Stomach (tissue), 19 donors: ENCODE measurements at places on chromosomes 5 and 9. TPM values are rescaled to one million over a fixed set of nuclear protein-coding genes. Genes with fewer than 3 reads are reported as not detected.

DNA sequence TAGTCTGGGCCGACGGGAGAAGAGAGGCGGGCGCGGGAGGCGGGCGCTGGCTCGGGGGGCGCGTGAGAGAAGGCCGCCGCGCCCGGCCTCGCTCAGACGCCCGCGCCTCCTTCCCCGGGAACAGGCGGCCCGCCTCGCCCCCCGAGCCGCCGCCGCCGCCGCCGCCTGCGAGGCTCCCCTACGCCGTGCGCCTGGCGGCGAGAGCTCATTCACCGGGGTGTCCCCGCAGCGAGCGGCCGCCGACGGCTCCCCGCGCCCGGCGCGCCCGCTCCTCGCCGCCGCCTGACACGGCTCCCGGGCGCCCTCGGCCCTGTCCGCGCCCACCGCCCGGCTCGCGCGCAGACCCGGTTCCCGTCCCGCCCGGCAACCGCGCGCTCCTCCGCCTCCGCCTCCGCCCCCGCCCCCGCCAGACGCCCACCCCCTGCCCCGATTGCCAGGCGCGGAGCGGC, at the start of gene GNAQ:
Gene GNAQ, minus strand, starts transcription at position 368 of the 449 bp plus-strand sequence. CDS start 576 bp downstream, outside the sequence.
- H3K4me1 ChIP-seq = peaks cover 66% of the 10 kb centered on the region
- peak within 1 kb of the TSS; percentile 85 for H3K4me3 ChIP-seq
- H3K36me3 ChIP-seq = no peaks in the 10 kb centered on the region
- H3K27me3 ChIP-seq = no peaks in the 10 kb centered on the region
- DNase-seq = no peak

DNA sequence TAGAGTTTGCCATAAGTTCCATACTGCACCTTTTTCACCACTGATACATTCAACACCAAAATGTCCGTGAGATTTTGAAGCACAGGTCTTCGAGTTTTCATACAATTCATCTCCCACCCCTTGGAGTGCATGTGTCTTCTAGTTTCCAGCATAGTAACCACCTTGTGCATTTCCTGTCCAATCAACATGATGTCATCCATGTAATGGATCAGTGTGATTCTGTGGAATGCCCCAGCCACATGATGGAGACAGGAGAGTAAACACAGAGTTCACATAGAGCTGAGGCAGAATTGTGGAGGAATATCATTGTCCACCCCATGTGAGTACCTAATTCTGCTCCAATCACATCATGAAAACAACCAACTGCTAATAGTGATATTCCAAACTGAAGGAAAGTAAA, 441.5 kb upstream of the CDH6 start:
- no peak for DNase-seq
- H3K4me3 ChIP-seq = no peak overlapping the region
- no peak overlapping the region for H3K27ac ChIP-seq
- H3K4me1 ChIP-seq = no peaks in the 10 kb centered on the region

GRCh38 chr5:151458314-151458713, 10.9 kb downstream of the SLC36A1 start:
- H3K4me3 ChIP-seq = no peak overlapping the region
- no peak for DNase-seq
- H3K36me3 ChIP-seq = peaks cover 4% of the 10 kb centered on the region
- H3K4me1 ChIP-seq = no peaks in the 10 kb centered on the region
- H3K27me3 ChIP-seq = no peaks in the 10 kb centered on the region

- no peak for DNase-seq
- H3K4me1 ChIP-seq = no peaks in the 10 kb centered on the region
- peaks cover 14% of the 10 kb centered on the region for H3K27me3 ChIP-seq
- H3K4me3 ChIP-seq = no peak overlapping the region
Observed at GRCh38 chr9:1087120-1087881, 37.1 kb downstream of the DMRT2 start.

WHRN gene
- 21.6 TPM for total RNA-seq

- peaks cover 45% of the 10 kb centered on the region for H3K4me1 ChIP-seq
- H3K4me3 ChIP-seq = no peak overlapping the region
- no peak overlapping the region for H3K27ac ChIP-seq
- no peak for DNase-seq
- no peaks in the 10 kb centered on the region for H3K36me3 ChIP-seq
- no peaks in the 10 kb centered on the region for H3K27me3 ChIP-seq
Observed at GRCh38 chr5:143328589-143329220, 74.8 kb downstream of the NR3C1 start.

GRCh38 chr5:176633598-176633997, 3.1 kb downstream of the EIF4E1B start:
- DNase-seq = no peak
- H3K36me3 ChIP-seq = no peaks in the 10 kb centered on the region
- no peak overlapping the region for H3K27ac ChIP-seq
- H3K4me1 ChIP-seq = peaks cover 22% of the 10 kb centered on the region

DNA sequence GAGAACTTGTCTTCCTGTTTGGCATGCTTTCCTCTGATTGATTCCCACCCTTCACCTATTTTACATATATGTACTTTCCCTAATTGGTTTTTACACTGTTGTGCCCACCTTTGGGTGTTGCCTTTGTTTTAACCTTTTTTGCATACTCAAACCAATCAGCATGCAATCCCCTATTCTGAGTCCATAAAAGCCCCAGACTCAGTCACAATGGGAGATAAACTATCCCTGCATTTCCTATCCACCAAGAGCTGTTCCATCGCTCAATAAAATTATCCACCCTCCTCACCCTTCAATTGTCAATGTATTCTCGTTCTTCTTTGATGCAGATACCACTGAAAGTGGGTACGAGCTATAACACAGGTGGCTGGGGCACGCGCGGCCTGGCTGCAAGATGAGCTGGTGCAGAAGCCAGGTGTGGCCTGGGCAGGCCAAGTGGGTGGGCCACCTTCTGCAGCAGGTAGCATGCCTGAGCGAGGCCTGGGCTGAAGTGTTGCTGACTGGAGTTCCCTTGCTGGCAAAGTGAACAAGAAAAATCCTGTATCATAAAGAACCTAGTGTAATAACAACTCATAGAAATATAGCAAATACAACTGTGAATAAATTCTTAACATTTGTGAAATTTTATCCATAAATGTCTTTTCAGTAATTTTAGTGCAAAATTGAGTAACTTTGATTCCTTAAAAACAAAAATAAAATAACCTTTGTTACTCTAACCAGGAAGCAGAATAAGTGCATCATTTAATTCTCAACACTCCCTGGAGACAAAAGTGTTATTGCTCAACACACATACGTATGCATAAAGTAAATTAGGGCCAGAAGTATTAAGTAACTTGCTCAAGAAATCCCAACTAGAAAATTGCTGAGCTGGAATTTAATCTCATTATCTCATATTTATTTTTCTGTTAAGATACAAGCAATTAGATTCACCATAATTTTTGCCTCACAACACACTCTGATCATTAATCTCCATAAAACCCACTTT, 685.3 kb upstream of the EDIL3 start:
- DNase-seq = no peak
- no peaks in the 10 kb centered on the region for H3K36me3 ChIP-seq
- no peaks in the 10 kb centered on the region for H3K4me1 ChIP-seq
- H3K27ac ChIP-seq = no peak overlapping the region
- no peaks in the 10 kb centered on the region for H3K27me3 ChIP-seq
- H3K4me3 ChIP-seq = no peak overlapping the region

C7 gene
- 205 TPM for total RNA-seq

DNA sequence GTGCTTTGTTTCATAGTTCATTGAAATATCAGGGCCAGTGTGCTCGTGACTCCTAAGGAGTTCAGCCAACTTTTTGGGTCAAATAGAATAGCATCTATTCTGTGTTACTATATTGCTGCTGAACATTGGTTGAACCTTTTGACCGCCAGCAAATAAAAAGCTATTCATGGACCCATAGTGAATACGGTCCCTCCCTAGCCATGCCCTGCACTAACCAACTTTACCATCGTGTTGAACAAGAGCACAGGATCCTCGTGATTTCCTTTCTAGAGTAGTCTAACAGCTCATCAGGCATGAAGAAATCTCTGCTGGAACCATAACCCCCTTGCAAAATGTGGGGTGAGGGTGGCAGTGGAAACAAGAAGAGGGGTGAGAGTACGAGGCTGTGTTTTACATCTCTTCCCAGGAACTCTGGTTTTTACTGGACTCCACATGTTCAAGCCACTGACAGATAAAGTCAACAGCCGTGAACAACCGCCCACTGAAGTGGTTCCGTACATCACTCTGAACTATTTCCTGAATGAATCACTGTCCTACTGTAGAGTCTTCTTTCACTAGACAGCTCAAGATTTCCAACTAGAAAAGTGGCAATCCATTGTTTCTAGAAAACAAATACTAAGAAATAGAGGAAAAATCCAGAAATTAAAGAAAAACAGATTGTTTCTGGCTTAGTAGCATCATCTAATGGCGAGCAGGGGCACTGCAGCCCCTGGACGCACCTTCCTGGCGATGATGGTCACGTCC, 70.1 kb upstream of the SPATA31E1 start:
- no peaks in the 10 kb centered on the region for H3K4me1 ChIP-seq
- H3K4me3 ChIP-seq = no peak overlapping the region
- no peak overlapping the region for H3K27ac ChIP-seq
- H3K27me3 ChIP-seq = peaks cover 4% of the 10 kb centered on the region

DNA sequence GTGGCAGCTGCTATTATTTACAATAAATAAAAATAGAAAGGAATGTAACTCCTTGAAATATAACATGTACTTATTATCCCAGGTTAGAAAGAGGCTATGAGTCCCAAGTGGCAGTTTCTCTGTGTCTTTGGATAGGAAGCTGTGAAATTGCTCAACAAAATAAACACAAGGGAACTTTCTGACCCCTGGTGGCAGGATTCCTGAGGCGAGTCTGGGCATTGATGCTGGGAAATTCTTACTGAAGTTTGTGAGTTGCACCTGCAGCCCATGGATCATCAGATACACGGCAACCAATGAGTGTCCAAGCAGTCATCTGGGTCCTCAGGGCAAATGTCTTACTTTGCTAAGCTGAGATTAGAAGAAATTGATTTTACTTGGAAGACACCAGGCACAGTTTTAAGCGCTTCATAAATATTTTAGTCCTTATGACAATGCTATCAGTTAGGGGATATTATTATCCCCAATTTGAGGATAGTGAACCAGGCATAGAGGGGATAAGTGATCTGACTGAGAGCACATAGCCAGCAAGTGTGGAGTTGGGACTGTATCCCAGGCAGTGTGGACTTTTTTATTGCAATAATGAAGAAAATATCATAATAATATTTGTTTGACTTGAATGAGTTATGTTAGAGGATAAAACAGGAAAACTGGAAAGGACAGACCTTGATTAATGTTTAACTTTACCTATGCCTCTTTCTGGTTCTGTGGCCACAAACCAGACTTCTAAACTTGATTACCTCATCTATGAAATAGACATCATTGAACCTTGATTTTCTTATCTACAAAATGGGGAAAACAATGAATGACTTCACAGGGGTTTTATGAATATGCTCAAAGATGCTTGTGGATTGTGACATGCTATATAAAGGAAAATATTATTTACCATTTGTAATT, 265.5 kb upstream of the ADAMTSL1 start:
- H3K4me3 ChIP-seq = no peak overlapping the region
- H3K27ac ChIP-seq = no peak overlapping the region
- H3K36me3 ChIP-seq = no peaks in the 10 kb centered on the region
- H3K4me1 ChIP-seq = no peaks in the 10 kb centered on the region
- no peaks in the 10 kb centered on the region for H3K27me3 ChIP-seq
- DNase-seq = peak; percentile 73

DNA sequence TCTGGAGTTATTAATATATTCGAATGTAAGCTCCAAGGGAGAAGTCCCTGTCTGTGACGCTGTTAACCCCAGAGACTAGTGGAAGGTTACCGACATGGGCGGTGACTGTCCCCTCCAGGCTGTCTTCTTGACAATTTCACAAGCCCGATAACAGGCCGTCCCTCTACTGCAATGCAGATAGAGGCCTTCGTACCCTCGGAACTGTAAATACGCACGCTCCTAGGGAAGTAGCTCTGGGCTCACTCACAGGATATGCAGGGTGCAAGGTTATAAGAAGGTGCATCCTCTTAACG, 680 bp upstream of the RFK start:
- H3K4me1 ChIP-seq = peaks cover 5% of the 10 kb centered on the region
- H3K36me3 ChIP-seq = no peaks in the 10 kb centered on the region
- peak overlapping the region; percentile 96 for H3K27ac ChIP-seq
- DNase-seq = peak; percentile 79

- no peaks in the 10 kb centered on the region for H3K4me1 ChIP-seq
- no peak for DNase-seq
Observed at GRCh38 chr5:69261034-69261433, 26.3 kb downstream of the CDK7 start.

DNA sequence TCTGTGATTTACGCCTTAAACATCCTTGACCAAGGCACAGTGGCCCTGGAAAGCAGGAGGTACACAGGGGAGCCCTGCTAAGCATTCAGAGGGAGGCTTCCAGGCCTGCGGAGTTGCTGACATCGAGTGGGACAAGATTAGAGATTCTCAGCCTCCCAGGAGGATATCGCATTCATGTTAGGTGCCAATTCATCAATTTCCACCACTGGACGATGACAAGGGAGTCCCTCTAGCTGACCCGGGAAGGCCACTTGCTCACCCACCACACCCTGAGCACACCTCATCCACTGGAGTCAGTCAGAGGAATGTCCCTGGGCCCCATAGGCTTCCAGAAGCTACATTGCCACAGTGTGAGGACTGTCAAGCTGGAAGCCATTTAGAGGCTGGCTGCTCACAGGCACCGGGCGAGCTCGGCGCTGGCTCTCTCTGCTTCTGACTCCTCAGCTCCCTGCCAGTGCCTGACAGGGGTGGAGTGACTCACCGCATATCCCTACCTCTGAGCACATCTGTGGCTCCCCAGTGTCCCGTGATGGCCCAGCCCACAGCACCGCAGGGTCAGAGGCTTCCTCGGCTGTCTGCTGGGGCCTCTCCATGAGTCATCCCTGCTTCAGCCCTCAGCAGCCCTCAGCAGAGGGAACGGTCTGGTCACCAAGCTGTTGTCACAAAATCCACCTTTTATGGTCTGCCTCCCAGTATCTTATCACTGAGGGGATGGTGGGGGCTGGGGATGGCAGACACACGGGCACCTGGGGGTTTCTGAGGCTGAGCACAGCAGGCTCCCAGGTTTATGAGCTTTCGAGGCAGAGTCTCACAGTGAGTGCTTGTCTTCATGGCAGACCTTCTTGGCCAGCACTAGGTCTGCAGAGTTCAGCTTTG, 117.5 kb downstream of the ZNF608 start:
- no peaks in the 10 kb centered on the region for H3K4me1 ChIP-seq
- no peak overlapping the region for H3K27ac ChIP-seq
- H3K27me3 ChIP-seq = no peaks in the 10 kb centered on the region
- DNase-seq = no peak

- H3K4me3 ChIP-seq = no peak overlapping the region
- H3K27ac ChIP-seq = no peak overlapping the region
- no peaks in the 10 kb centered on the region for H3K27me3 ChIP-seq
- peaks cover 11% of the 10 kb centered on the region for H3K4me1 ChIP-seq
- H3K36me3 ChIP-seq = no peaks in the 10 kb centered on the region
Observed at GRCh38 chr5:78563621-78564020, 85.0 kb downstream of the LHFPL2 start.

- no peaks in the 10 kb centered on the region for H3K27me3 ChIP-seq
- no peak overlapping the region for H3K27ac ChIP-seq
- H3K4me3 ChIP-seq = no peak overlapping the region
Observed at GRCh38 chr5:176341325-176342157, 20.0 kb downstream of the KIAA1191 start.
